ENCODE measurements at places on chromosomes 13 and 19.

DNA sequence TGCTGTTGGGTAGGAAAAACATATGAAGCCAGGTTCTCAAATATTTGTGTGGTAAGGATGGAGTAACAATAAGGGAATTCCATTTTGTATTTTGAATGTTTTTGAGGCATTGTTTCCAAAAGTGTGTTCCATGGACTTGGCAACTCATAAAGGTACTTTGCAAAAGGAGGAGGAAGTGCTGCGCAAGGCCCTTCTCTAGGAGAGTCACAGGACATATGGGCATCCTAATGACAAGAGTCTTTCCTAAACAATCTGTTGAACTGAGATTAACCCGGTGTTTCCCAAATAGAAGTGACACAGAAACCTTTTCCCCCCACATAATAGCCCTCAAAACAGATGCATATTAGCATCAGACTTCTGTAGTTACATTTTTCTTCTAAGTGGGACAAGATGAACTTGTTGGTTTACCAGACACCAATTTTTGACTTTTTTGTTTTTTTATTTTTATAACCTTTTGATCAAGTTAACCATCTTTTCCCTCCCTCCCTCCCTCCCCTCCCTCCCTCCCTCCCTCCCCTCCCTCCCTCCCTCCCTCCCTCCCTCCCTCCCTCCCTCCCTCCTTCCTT is 209.3 kb downstream of the PCCA start:
- DNase-seq: no peak

DNA sequence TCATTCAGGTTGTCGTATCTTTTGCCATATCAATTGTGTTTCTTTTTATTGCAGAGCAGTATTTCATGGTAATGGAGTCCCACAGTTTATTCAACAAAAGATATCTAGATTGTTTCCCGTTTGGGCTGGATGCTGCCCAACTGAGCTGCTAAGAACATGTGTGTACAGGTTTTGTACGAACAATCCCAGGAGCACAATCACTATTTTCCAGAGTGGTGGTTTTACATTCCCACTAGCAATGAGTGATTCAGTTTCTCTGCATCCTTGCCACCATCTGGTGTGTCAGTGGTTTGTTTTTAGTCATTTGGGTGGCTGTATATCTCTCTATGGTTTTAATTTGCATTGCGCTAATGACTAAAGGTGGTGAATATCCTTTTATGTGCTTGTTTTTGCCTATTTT is 52.7 kb upstream of the ZDHHC20 start:
- peak; percentile 59 for DNase-seq

DNA sequence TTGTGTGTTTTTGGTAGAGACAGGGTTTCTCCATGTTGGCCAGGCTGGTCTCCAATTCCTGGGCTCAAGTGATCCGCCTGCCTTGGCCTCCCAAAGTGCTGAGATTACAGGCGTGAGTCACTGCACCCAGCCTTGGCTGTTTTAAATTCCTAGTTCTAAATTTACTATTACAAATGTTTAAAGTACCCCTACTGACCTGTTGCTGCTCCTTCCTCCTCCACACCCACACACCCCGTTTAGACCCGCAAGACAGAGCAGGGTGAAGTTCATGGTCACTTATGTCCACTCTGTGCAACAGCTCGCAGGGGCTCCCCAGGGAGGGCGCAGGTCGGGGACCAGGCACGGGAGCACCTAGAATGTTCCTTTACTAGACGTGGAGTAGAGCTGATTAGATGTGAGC is 28.7 kb downstream of the TMEM161A start:
- no peak for DNase-seq

DNA sequence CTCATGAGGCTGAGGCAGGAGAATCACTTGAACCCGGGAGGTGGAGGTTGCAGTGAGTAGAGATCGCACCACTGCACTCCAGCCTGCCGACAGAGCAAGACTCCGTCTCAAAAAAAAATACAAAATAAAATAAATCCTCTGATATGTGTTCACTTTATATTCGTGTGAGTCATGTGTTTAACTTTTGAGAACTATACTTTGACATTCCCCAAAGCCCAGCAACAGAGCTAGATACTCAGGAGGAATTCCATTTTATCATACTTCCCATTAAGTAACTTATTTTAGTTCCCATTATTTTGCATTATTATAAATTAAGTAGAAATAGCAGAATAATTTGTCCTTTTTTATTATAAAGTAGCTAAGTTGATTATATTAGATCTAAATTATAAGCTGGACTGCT is 3.3 kb upstream of the CHAMP1 start:
- no peak for DNase-seq

GRCh38 chr13:42875475-42876269 is 94.3 kb downstream of the FAM216B start:
- DNase-seq: peak; percentile 58

DNA sequence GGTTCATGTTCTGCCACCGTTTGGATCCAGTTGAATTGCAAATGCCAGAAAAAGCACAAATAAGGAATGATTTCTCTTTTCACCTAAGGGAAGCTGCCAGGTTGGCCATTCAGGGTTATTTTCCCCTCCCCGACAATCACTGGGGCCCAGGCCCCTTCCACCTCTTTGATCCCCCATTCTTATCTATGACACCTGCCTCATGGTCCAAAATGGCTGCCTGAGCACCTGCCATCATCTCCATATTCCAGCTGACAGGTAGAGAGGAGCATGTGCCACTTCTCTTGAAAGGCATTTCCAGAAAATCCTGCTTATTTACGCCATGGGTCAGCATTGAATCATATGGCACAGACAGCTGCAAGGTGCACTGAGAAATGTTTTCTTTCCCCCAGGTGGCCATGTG is 15.7 kb downstream of the PTPRS start:
- DNase-seq: no peak

DNA sequence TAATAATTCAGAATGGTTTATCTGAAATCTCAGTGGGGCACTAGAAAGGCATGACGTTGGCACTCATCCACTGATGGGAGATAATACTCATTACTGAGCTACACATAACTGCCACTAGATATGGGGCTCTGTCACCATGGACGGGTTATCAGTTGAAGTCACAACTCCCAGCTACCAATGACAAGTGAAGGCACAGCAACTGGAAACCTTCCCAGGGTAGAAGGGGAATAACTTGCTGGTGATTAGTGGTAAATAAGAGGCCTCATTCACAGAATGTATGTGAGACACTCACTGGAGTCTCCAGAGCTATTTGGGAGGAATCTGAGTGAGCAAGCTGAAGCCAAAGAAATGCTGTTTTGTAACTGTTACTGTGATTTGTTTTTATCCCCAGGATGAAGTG is 249.6 kb downstream of the ENOX1 start:
- no peak for DNase-seq
